Activated T-helper 2 cell treated with anti-CD3 and anti-CD28 coated beads, Interferon-gamma antibody, Interleukin-2, Interleukin-4, amounts not matched to agents 10 μg/mL and 5 μg/mL and 100 μg/mL, durations not matched to agents 14 hours and 24 hours and 36 hours (primary cell): ENCODE measurements at places on chromosomes 2 and 18.

GRCh38 chr2:74227646-74228045, 29.2 kb downstream of the MTHFD2 start:
- no peak for DNase-seq

DNA sequence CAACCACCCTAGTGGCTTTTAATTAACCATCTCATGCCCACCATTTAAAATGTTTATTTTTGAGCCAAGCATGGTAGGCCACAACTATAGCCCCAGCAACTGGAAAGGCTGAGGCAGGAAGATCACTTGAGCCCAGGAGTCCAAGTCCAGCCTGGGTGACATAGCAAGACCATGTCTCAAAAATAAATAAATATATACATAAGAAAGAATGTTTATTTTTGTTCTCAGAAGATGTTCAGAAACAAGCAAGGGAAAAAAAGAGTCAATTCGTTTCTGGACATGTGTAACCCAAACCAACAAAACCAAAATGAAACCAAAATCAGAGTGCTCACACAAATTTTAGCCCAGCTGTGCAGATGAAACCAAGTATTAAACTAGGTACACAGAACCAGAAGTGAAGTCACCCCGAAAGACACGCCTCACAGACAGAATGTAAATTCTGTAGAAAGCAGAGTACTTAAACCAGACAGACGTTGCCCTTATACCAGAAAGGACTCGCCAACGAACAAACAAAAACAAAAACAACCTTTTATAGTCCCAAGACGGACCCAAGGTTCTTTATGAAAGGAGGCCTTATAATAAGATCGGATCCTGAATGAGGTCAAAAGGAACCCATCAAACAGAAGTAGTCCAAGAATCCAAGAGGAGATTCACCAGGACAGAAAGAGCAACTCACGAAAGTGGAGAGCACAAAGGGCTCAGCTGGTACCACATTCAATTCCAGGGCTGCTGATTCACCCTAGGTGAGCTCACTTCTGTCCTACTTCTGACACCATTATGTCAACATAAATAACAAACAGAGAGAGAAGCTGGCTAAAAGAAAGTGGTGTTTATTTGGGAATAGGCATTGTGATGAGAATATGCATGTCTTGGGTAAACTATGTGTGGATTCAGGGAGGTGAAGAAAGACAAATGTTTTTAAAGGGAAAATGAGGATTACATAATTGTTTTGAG, 31.8 kb upstream of the MTCL1 start:
- DNase-seq: no peak

DNA sequence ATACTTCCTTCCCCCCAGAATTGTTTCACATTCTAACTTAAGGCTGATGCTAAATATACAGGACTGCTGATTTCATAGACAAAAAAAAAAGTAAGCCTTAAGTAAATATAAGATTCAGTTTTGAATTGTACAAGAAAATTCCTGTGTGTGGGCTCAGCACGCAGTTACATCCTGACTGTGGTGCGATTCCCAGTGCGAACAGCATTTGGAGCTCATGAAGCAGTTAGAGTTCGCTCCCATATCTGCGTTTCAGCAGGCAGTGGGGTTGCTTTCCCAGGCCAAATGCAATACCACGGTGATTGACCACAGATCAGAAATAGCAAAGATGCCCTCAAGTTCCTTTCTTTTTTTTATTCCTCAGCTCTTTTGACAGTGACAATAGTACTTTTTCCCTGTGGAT, 75.6 kb downstream of the SATB2 start:
- DNase-seq: no peak

DNA sequence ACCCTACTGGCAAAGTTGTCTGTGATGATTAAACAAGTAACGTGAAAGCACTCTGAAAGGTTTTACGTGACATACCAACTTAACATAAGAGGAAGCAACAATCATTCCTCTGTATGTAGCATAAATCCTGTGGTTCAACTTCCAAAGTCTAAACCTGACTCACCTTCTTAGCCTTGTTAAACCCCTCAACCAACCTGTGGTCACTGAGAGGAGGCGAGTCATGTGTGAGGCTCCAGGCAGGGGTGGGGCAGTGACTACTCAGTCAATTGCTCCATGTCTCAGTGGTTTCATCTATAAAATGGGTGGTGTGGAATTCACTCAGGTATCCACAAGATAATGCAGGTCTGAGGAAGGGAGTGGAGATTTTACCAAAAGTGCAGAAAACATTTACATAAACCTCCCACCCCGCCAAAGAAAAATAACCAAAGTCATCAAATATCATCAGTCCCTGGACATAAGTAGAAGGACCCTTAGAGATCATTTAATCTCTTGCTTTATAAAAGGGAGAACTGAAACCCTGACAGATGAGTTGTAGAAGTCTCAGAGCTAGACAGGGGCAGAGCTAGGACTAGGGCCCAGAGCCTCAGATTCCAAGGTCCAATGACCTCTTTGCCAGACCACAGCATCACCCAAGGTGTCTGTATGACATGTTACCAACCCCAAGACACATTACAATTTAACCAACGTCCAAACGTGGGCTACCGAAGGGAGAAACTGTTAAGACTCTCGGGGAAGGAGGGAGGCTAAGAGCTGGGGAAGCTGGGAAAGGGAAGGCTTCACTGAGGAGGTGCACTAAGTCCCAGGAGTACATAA, 3.7 kb upstream of the PCBP1 start:
- DNase-seq: no peak

DNA sequence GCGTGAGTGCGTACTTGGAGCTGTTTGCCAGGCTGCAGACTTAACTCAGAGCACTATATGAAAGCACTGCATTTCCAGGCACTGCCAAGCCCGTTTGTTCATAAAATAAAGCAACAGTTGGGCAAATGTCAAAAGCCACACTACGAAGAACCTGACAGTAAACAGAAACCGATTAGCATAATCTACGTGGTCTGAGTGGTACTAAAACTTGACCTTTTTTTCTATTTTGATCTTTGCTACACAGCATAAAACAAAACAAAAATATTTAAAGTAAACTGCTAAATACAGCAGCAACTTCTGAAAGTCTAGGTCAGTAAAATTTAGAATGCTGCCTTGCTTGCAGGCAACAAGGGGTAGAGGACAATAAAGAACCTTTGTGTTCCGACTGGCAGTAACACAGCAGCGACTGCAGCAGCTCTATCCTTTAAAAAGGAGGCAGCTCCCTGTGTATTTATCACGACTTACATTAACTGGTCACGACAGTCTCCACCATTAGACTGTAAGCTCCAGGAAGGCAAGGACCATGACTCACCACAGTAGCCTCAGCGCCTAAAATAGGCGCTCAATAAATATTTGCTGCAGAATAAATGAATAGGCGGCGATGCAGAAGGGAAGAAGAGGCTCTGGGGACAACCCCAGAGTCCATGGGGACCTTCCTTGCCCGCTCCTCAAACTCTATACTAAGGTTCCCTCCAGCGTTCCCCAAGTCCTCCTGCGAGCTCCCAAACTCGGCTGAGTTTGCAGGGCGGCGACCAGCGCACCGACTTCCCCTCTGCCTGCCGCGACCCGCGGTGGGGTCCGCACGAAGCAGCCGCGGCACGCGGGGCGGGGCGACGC, 902 bp downstream of the SS18 start:
- DNase-seq: no peak

DNA sequence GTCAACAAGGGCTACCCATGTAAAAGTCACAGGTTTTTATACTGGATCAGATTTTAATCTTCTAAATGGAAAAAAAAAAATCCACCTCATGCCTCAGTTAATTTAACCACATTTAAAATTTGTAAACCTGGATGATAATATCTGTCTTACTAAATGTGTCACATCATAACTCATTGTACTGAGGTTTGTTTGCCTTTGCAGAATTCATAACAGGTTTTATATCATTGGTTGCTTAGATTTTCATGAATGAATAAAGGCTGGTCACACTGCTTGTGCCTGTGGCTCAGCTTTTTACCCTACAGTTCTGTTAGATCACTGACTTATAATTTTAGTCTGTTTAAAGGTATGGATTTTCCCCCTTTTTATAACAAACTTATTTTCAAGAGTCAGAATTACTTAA, 48.9 kb downstream of the PSMD14 start:
- no peak for DNase-seq
